ENCODE measurements at places on chromosomes 12 and 14.
A peak's percentile ranks its signal among the peaks of the same experiment; 100 is the strongest.

DNA sequence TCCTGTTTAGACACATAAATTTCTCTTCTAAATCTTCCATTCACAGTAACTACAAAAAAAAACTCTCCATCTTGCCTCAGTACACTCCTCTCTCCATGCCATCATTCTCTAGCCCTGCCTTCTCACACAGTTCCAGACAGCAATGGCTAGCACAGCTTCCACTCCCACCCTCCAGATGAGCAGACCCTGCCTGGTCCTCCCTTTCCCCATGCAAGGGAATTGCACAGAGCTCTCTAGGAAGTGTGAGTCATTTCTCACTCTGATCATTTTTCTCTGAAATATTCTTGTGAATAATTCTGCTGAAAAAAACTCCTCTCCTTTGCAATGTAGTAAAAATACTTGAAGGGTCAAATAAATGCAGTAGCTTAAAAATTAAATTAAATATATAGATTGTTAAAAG, 170.6 kb downstream of the BMP4 start:
- no peak for DNase-seq

DNA sequence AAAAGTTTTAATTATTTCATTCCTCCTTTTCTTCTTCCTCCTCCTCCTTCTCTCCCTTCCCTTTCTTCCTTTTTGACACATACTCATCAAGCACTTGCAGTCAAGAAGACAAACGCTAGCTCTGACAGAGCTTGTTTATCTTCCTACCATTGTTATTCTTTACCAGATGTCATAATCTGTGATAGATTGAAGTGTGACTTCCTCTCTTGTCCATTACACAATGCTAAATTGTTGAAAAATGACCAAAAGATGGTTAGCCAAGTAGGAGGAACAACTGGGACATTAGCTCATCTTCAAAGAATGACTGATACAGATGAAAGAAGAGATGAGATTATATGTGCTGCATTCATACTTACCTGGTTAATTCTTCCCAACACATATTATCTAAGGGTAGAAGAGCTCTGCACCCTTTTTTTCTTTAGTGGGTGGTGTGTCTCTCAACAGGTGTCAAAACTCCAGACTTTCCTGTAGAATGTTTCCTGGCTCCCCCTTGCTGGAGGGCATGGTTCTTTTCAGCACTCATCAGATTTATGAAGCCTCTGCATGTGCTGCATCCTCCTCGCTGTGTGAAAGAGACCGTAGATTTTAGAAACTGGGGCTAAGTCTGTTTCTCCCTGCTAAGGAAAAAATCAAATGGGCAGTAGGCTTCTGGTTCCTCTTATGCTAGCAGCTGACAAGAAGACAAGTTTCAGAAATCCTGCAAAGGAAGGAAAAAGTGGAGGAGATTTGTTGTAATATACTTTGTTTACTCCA, 147.1 kb downstream of the TMX1 start:
- no peak for DNase-seq

DNA sequence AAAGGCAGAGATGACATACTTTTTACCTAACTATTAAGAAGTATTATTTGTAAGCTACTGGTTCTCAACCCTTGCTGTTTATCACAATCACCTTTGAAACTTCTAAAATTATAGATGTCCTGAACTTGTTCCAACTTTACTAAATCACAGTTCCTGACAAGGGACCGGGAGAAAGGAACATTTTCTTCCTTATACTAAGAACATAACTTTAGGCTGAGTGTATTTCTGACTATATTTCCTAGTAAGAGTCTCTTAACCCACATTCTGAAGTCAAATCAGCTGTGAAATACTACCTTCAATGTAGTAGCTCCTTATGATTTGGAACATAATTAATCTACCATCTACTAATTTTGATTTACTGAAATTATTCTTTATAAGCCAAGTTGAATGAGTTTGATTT, 80.2 kb downstream of the BAZ1A start:
- no peak for DNase-seq

GRCh38 chr14:90575336-90575735, 178.5 kb downstream of the CALM1 start:
- DNase-seq: no peak

GRCh38 chr14:99759546-99759925, 33.7 kb upstream of the EML1 start:
- DNase-seq: no peak

GRCh38 chr12:28172434-28173030, 17.7 kb upstream of the CCDC91 start:
- no peak for DNase-seq

DNA sequence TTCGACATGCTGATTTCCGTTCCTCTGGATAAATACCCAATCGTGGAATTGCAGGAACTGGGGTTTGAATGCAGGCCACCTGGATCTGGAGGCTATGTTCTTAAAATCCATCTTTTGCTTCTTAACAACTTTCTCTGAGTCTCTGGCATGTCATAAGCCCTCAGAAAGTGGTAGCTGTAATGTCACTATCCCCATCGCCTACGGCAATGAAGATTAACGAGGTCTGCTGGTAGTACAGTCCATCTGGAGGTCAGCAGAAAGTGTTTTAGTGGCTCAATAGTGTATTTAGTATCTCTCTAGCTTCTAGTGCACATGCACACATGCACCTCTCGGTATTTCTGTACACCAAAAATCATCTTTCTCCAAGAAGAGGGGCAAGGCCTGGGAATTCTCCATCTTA, 130.3 kb upstream of the NOS1 start:
- DNase-seq: no peak

DNA sequence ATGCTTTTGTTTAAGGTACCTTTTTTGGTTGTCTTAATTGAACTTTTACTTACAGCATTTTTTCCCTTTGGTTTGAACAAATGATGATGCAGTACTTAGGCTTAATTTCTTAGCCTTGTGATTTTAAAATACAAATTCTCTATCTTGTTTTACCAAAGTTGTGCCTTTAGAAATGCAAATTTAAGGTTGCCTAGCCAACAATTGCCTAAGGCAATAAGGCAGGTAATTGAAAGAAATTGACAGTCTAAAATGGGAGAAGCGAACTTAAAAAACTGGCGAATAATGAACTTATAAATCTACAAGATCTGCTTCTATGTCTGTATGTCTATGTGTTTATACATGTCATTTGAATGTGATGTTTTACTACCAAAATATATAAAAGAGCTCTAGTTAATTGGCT, 23.6 kb upstream of the CD69 start:
- no peak for DNase-seq

DNA sequence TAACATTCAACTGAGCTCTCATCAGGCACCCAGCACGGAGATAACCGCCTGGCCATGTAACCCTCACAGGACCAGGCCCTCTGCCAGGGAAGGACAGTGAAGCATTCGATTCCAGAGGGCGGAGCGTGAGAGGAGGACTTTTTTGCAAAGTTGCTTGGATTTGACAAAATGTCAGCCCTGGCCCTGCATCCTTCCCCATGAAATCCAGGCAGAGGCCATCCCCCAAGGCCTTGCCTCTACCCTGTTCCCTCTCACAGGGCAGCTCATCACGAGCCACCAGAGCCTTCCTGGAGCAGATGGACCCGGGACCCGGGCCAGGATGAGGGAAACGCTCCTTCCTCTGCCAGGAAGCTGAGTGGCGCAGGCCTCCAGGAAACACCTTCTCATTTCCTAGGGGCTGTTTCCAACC, 17.0 kb downstream of the CAMKK2 start:
- no peak for DNase-seq

- no peak for DNase-seq
These were observed 257.1 kb downstream of the SSPN start for GRCh38 chr12:26452511-26452910.

DNA sequence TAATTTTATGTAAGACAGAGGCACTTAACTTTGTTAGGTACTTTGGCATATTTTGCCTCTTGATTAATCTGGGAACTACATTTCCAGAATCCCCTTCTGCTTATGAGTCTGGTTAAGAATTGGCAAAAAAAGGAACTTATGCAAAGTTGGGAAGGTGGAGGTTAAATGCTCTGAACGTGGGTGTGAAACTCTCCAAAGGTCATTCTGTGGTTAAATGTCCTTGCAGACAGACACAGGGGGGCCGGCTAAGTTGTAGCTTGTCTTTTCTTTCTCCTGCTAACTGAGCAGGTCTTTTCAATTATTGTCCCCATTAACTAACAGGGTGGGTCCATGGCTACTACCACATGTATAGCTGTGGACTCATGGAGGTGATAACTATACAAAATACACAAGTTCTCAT, 248.6 kb upstream of the NOVA1 start:
- DNase-seq: no peak

DNA sequence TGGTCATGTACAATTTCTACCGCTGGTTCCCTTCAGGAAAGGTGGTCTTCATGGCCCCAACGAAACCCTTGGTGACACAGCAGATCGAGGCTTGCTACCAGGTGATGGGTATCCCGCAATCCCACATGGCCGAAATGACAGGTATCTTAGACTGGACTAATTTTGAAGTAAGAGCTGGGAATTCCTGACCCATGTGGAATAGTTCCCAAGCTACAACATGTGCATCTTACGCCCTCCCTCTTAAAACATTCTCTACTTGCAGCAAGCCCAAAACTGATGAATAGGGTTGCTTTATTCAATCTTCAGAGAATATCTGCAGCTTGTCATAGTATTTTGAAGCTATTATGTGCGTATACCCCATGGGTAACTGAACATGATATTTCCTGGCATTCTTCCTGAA, 669 bp downstream of the FANCM start:
- DNase-seq: no peak

DNA sequence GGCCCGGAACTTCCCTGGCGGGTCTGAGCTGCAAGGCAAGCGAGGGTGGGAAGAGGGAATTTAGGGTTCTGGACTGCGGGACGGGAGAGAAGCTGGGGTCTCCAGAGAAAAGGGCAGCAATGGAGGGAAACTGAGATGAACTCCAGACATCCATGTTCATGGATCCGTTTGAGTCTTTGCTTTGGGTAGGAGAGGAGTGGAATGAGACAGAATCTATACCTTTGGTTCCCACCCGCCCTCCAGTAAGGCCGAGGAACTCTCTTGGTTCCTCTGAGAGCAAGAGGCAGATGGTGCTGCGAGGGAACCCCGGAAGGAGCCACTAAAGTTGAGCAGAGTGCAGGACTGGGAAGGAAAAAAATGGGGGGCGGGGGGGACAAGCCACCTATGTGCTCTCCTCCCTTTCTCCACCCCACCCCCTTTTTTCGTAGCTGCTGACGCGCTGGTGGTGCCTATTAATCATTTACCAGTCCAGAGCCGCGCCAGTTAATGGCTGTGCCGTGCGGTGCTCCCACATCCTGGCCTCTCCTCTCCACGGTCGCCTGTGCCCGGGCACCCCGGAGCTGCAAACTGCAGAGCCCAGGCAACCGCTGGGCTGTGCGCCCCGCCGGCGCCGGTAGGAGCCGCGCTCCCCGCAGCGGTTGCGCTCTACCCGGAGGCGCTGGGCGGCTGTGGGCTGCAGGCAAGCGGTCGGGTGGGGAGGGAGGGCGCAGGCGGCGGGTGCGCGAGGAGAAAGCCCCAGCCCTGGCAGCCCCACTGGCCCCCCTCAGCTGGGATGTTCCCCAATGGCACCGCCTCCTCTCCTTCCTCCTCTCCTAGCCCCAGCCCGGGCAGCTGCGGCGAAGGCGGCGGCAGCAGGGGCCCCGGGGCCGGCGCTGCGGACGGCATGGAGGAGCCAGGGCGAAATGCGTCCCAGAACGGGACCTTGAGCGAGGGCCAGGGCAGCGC, 1.2 kb downstream of the SSTR1 start:
- peak; percentile 52 for DNase-seq

GRCh38 chr12:55729819-55730818, 1.3 kb upstream of the CD63 start:
- DNase-seq: no peak

DNA sequence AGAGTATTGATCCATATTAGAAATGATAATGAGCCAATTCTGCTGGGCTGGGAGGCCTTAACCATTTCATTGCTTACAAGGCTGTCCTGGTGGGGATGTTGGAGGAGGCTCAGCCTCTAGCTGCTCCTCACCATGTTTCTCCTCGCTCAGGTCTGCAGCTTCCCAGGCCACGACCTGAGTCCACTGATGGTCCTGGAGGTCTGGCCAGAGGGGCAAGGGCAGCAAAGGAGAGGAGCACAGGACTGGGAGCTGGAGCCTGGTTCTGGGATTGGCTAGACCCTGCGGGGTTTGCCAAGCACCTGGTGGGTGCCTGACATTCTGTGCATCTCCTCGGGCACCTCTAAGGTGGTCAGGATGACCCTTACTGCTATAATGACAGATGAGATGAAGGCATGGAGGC, 92.6 kb downstream of the KIF26A start:
- DNase-seq: no peak

GRCh38 chr14:101207897-101208296, 304.4 kb upstream of the RTL1 start:
- DNase-seq: no peak

DNA sequence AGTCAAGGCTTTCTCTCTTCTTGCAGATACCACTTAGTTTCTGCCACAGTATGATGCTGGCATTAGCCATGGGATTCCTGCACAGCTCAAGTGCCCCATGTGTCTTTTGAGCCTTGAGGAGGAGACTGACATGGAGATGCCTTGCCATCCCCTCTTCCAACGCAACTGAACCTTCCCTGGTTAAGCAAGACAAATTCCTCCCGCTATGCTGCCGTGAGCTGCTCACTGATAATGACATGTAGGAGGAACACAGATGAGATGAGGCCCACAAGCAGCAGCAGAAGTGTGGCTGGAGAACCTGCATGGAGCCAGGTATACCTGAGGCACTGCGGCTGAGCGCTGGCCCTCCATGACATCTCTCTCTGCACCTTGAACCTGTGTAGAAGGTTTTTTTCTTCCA, 15.4 kb upstream of the PPP1R1A start:
- DNase-seq: no peak

GRCh38 chr14:56733396-56733795, 76.9 kb downstream of the OTX2 start:
- no peak for DNase-seq

- no peak for DNase-seq
These were observed 52.3 kb downstream of the TSPAN9 start for GRCh38 chr12:3129301-3130056.

DNA sequence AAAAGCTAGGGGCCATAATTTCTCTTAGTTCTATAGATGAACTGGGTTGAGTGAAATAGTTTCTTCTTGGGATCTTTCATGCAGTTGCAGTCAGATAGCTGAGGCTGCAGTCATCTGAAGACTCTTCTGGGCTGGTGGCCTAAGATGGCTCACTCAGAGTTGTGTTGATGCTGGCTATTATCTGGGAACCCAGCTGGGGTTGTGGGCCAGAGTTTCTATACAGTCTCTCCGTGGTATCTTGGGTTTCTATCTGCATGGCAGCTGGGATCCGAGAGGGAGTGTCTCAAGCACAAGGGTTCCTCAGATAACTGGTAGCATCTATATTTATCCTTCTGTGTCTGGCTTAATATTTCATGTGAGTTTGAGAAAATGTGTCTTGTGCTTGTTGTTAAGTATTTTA, 21.1 kb downstream of the AVPR1A start:
- no peak for DNase-seq

DNA sequence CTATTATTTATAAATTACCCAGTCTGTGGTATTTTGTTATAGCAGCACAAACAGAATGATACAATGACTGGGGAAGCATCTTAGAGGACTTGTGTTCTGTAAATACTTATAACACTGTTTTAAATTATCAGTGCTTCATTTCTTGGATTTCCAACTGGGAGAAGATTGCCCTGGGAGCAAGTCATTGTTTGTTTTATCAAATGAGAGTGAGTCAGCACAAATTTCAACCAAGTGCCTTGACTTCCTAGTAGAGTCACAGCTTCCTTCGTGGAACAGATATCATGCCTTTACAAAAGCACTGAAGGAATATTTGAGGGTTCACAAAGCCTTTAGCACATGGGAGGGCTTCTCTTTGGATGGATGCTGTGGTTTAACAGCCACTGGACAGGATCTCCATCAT, 234.1 kb downstream of the KTN1 start:
- no peak for DNase-seq
